ENCODE measurements at places on chromosomes 1 and 21. TPM values are rescaled to one million over a fixed set of nuclear protein-coding genes. Genes with fewer than 3 reads are reported as not detected.
A peak's percentile ranks its signal among the peaks of the same experiment; 100 is the strongest.

DNA sequence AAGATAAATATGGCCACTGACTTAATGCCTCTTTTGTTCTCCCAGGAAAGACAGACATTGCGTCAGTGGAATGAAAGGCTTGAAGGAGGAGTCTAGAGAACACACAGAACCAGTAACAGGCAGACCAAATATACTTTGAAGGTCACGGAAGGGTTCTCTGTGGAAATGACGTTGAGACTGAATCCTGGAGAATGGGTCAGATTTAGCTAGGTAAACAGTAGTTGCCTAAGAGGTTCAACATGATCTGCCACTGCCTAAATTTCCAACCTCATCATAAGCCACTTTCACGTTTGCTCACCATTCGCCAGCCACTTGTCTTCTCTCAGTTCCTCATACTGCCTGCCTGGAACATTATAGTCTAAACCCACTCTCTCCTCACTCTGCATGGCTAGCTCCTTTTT, 20.5 kb downstream of the PLA2G4A start:
- H3K36me3 ChIP-seq = no peaks in the 10 kb centered on the region
- H3K4me3 ChIP-seq = no peak overlapping the region
- H3K27me3 ChIP-seq = no peaks in the 10 kb centered on the region
- H3K27ac ChIP-seq = no peak overlapping the region
- DNase-seq = no peak
- no peaks in the 10 kb centered on the region for H3K4me1 ChIP-seq

DNA sequence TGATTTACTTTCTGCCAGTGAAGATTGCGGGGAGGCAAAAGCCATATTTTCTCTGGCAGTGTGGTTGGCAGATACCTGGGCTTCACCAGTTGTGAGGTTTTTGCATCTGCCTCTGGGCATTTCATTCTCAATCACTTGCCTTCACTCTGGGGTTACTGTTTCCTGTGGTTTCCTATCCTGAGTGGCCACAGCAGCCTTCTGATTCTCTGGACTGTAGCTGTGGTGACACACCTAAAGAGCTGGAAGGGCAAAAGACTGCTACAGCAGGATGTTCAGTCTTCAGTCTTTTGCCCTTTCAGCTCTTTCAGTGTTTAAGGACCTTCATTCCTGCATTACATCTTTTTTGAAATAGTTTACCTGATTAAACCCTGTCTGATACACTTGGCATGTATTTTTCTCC, 50.5 kb upstream of the GPR52 start:
- H3K4me3 ChIP-seq = no peak overlapping the region
- no peak for DNase-seq
- no peak overlapping the region for H3K27ac ChIP-seq
- H3K36me3 ChIP-seq = peaks cover 7% of the 10 kb centered on the region
- no peaks in the 10 kb centered on the region for H3K27me3 ChIP-seq

GRCh38 chr1:3834701-3835100, 22.3 kb downstream of the CEP104 start:
- no peak overlapping the region for H3K27ac ChIP-seq
- H3K4me1 ChIP-seq = no peaks in the 10 kb centered on the region
- DNase-seq = no peak
- no peak overlapping the region for H3K4me3 ChIP-seq

GRCh38 chr1:44012404-44012803, 18.9 kb downstream of the SLC6A9 start:
- no peaks in the 10 kb centered on the region for H3K36me3 ChIP-seq
- no peaks in the 10 kb centered on the region for H3K27me3 ChIP-seq
- H3K27ac ChIP-seq = no peak overlapping the region
- no peak for DNase-seq
- no peak overlapping the region for H3K4me3 ChIP-seq
- H3K4me1 ChIP-seq = no peaks in the 10 kb centered on the region

DNA sequence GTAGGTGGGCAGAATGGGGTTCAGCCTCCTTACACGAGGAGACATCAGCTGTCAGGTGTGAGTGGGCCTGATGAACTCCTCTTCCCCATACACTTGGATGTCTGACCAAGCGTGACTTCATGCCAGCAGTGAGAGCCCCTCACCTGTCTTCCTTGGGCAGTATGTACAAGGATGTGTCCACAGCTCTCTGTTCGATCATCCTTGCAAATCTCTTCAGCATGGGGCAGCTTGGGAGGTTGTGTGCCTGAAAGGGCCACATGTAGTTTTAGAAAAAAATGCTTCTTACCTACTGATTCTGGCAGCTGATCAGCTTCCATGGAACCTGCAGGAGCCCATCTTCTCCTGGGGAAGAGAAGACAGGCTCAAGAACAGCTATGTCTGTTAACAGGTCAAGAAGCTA, 18.0 kb downstream of the ACP6 start:
- H3K4me1 ChIP-seq = peaks cover 23% of the 10 kb centered on the region
- no peaks in the 10 kb centered on the region for H3K36me3 ChIP-seq
- H3K27ac ChIP-seq = no peak overlapping the region
- DNase-seq = no peak
- H3K4me3 ChIP-seq = no peak overlapping the region

- no peak within 1 kb of the TSS for H3K27ac ChIP-seq
- no peak for DNase-seq
- H3K36me3 ChIP-seq = no peaks in the 10 kb centered on the region
- no peak within 1 kb of the TSS for H3K4me3 ChIP-seq
- H3K4me1 ChIP-seq = no peaks in the 10 kb centered on the region
- peaks cover 39% of the 10 kb centered on the region for H3K27me3 ChIP-seq
Observed at GRCh38 chr1:202710070-202711045, at the start of gene SYT2. SYT2 (minus strand) TSS chr1:202710454; CDS start chr1:202605772, 104,682 bp downstream.

DNA sequence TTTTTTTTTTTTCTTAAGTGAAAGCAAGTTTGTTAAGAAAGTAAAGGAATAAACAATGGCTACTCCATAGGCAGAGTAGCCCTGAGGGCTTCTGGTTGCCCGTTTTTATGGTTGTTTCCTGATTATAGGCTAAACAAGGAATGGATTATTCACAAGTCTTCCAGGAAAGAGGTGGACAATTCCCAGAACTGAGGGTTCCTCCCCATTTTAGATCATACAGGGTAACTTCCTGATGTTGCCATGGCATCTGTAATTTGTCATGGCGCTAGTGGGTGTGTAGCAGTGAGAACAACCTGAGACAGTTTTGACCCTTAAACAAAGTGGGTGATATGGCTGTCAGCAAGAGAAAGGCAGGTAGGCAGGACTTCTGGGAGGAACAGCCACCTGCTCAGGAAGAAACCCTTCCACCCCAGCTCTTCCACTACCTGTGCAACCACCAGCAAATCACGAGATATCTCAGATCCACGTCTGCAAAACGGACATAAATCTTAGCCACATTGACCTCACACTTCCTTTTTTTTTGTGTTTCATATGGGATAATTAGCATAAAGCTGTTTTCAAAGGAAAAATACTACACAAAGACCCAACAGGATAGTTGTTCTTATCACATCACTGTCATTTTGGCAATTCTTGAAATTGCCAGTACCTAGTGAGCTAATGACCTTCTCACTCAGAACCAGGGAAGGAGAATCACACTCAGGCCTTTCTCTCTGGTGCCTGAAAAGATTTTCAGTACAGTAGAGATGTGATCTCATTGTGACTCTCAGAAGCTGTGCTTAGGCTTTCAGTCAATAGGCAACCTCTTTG, 34.8 kb upstream of the DUSP10 start:
- H3K27ac ChIP-seq = no peak overlapping the region
- H3K27me3 ChIP-seq = no peaks in the 10 kb centered on the region
- no peaks in the 10 kb centered on the region for H3K36me3 ChIP-seq
- no peak overlapping the region for H3K4me3 ChIP-seq

- H3K27ac ChIP-seq = no peak overlapping the region
- no peak overlapping the region for H3K4me3 ChIP-seq
- H3K36me3 ChIP-seq = no peaks in the 10 kb centered on the region
- H3K4me1 ChIP-seq = no peaks in the 10 kb centered on the region
- no peaks in the 10 kb centered on the region for H3K27me3 ChIP-seq
Observed at GRCh38 chr1:175129182-175129581, 61.5 kb downstream of the TNN start.

DNA sequence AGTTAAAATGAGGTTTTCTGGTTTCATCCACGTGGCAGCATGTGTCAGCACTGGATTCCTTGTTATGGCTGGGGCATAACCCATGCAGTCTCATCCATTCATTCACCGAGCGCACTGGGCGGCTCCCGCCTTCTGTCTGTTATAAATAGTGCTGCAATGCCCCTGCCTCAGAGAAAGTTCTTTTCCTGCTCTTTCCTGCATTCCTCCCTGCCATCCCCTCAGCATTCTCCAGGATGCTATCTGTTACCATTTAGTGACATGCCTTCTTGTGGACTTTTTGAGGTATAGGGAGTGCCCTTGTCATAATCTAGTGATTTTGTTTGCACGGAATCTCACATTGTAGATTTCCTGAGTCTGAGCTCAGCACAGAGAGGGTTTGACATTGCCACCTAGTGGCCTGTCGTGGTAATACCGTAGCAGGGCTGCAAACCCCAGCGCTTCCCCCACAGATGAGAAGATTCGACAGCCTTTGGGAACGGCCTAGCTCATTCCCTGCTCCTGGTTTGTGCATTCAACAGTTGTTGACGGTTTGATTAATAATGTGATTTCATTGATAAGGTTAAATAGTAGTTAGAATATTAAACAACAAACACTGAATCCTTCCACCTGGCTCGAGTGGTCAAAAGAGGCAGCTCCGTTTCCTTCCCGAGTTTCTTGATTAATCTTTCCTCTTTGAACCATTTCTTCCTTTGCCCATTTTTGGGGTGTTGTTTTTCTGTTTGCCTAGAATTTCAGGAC, 46.3 kb downstream of the UMODL1 start:
- H3K4me3 ChIP-seq = no peak overlapping the region
- peak; percentile 80 for DNase-seq
- H3K27ac ChIP-seq = no peak overlapping the region
- peaks cover 49% of the 10 kb centered on the region for H3K27me3 ChIP-seq

GRCh38 chr1:206456577-206457370, 13.5 kb upstream of the IKBKE start:
- no peaks in the 10 kb centered on the region for H3K36me3 ChIP-seq
- no peak overlapping the region for H3K27ac ChIP-seq
- H3K4me3 ChIP-seq = no peak overlapping the region
- H3K27me3 ChIP-seq = no peaks in the 10 kb centered on the region
- no peak for DNase-seq

GRCh38 chr1:217135569-217135915, 412.3 kb upstream of the ESRRG start:
- no peak for DNase-seq
- no peaks in the 10 kb centered on the region for H3K36me3 ChIP-seq
- H3K4me3 ChIP-seq = no peak overlapping the region

- no peak overlapping the region for H3K27ac ChIP-seq
- DNase-seq = no peak
- H3K4me1 ChIP-seq = no peaks in the 10 kb centered on the region
- no peak overlapping the region for H3K4me3 ChIP-seq
Observed at GRCh38 chr1:11044849-11045427, 2.1 kb downstream of the MASP2 start.

DNA sequence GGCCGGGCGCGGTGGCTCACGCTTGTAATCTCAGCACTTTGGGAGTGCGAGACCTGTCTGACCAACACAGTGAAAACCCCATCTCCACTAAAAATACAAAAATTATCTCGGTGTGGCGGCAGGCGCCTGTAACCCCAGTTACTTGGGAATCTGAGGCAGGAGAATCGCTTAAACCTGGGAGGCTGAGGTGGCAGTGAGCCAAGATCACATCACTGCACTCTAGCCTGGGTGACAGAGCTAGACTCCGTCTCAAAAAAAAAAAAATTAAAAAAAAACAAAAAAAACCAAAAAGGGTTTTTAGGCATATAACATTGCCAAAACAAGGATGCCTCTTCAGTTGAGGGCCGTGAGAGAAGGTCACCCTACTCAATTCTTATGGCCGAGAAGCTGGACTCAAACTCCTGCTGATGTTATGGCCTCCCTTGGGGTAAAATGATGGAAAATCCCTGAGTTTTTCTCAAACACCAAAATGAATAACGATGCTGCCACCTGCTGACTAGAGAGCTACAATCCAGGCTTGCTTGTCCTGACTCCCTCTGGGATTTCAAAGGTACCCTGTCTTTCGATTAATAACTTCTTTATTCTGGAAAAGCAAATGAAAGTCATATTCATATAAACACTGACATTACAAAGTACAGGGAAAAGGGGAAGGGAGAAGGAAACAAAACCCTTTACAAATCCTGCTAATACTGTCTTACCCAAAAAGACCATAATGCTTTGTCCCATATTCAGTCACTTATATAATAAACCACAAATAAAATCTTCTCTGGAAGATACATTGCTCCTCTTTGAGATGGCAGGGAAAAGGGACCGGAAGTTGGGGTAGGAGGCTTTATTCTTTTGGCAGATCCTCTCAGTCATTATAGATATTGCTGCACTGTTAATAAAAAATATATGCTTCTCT, 10.7 kb downstream of the RAB42 start:
- no peak overlapping the region for H3K27ac ChIP-seq
- peaks cover 24% of the 10 kb centered on the region for H3K36me3 ChIP-seq
- no peak overlapping the region for H3K4me3 ChIP-seq
- no peak for DNase-seq
- no peaks in the 10 kb centered on the region for H3K4me1 ChIP-seq

The ACKR1 gene
- not detected for total RNA-seq

The CASQ2 gene
- total RNA-seq = not detected

The B3GALNT2 gene
- 15.6 TPM for total RNA-seq

The CD1D gene
- not detected for total RNA-seq

The COL8A2 gene
- total RNA-seq = 0.18 TPM

The SLC6A9 gene
- total RNA-seq = 7.3 TPM

The TFAP2E gene
- total RNA-seq = 1.0 TPM
